Activated CD4-positive, CD25-positive, alpha-beta regulatory T cell treated with anti-CD3 and anti-CD28 coated beads, Interleukin-2, amount 50 U/mL, for 16 hours (primary cell): ENCODE measurements at places on chromosomes 11 and 22.

GRCh38 chr11:17150521-17150920 lies 57.3 kb downstream of the PIK3C2A start:
- no peak for DNase-seq

DNA sequence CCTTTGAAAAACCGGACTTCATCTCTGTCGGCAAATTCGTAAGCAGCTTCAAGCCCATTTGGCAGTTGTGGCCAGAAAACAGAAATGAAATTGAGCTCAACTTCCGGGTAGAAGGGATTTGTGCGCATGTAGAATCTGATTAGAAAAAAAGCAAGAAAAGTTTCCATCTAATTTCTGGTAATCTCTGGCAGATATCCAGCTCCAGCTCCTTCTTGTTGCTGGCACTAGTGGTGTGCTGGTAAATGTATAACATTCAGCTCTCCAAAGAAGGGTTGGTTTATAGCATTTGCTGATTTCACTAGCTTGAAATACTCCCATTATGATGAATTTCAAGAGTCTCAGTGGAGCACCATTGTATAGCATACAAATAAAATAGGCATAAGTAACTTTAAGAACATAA lies 5.4 kb downstream of the MMP1 start:
- DNase-seq: no peak

DNA sequence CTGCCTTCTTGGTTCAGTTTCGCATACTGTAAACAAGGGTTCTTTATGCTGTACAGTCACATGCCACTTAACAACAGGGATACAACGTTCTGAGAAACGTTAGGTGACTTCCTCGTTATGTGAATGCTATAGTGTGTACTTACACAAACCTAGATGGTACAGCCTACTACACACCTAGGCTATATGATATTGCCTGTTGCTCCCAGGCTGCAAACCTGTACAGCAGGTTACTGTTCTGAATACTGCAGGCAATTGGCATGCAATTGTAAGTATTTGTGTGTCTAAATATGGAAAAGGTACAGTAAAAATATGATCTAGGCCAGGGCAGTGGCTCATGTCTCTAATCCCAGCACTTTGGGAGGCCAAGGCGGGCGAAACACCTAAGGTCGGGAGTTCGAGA lies 85.7 kb upstream of the PRDM11 start:
- DNase-seq: no peak

DNA sequence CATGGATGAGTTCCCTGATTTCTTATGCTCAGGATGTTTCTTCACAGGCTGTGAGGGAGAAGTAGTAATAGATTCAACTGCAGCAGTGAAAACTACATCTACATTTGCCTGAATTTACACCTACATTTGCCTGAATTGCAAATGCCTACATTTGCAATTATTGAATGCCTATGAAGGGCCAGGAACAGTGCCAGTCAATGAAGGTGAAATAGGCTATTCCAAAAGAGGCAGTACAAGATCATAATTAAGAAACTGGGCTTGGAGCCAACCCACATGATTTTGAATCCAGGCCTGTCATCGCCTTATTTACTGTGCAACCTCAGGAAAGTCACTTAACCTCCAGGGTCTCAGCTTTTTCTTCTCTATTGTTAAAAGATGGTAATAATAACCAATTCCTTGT lies 1353.3 kb downstream of the FAM181B start:
- no peak for DNase-seq

DNA sequence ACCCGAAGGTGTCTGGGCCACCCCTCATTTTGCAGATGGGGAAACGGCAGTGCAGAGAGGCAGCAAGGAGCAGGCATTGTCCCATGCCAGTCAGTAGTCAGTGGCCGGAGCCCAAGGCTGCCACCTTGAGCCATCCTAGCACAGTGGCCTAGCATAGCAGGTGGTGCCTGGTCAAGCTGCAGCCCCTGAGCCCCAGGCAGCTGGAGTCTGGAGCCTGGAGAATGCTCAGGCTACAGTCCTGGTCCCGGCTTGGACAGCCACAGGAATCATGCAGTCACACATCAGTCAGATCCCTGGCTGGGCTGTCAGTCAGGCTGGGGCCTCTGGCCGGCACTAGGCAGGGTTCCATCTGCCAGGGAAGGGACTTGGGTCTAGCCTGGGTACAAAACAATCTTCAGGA lies 18.6 kb downstream of the KCNC1 start:
- DNase-seq: no peak

- DNase-seq: no peak
Observed at GRCh38 chr11:76602431-76602861, 68.1 kb downstream of the LRRC32 start.

DNA sequence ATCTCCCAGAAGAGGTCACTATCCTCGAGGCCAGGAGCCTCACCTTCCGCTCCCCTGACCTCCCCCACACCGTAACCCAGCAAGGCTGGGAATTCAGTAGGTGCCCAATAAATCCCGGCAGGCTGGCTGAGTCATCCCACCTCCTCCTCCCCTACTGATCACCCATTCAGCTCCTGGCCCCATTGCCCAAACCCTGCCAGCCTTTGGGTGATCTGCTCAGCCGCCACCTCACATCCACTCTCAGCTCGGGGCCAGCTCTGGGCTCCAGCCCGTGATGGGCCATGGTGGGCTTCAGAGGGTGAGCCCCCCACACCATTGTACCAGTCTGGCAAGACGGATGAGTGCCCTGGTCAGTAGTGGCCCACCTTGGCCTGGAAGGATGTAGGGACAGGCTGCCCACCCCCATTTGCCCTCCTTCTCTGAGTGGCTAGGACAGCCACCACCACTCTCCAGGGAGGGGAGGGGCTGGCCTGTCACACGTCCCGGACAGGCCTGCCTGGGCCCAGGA lies 8.2 kb downstream of the TRPM5 start:
- DNase-seq: no peak
